ENCODE measurements at places on chromosomes 16 and 17.

GRCh38 chr16:57265850-57266530, 18.5 kb downstream of the PLLP start:
- no peak for DNase-seq

DNA sequence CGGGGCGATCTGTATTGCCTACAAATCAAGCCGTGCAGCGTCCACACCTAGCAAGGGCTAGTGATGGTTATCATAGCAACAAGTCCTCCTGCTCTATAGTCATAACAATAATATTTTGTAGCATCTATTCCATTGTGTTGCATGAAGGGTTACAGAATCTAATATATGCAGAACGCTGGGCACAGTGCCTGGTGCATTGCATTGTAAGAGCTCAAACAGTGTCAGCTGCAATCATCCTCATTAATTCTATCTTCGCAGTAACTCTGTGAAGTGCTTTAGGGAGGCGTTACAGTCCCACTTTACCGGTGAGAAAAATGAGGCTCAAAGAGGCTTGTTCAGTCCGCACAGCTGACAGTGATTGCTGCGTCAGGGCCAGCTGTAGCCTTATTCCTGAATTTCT, 149.4 kb downstream of the RBFOX1 start:
- no peak for DNase-seq

DNA sequence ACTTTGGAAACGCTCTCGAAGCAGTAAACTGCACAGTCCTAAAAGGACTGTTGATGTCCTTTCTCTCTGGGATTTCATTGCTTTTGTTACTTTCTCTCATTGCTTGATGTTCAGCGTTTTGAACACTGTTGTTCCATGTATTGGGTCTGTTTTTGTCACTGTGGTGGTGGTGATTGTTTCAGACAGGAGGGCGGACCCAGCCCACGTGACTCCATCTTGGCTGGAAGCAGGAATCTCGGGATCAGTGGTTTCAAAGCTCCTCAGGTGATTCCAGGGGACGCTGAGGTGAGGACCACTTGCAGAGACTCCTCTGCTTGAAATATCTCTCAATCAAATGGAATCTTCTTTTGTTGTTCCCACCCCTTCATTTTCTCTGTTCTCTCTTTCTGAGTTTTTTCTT, 18.3 kb downstream of the C16orf54 start:
- no peak for DNase-seq

DNA sequence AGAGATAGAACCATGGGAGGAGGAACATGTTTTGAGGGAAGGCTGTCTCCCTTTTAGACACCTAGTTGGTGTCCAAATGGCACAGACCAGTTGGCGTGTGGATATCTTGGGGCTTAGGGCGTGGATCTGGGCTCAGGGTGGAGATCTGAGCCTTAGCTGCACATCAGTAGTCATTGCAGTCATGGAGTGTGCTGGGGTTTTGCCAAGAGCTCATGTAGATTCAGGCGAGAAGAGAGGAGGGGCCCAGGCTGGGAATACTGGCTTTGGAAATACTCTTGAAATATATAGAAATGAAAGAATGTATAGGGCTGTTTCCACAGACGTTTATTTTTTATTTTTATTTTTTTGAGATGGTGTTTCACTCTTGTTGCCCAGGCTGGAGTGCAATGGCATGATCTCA, 92.0 kb downstream of the PRKCB start:
- DNase-seq = no peak

Measured in activated naive CD4-positive, alpha-beta T cell treated with anti-CD3 and anti-CD28 coated beads, Interleukin-2, amount 10 ng/mL, durations not matched to agents 7 days and 5 days (primary cell).